ENCODE measurements at places on chromosomes 6 and 20. TPM values are rescaled to one million over a fixed set of nuclear protein-coding genes. Genes with fewer than 3 reads are reported as not detected.

LTB gene
- total RNA-seq: 1.6 TPM

LGSN gene
- not detected for total RNA-seq

DNA sequence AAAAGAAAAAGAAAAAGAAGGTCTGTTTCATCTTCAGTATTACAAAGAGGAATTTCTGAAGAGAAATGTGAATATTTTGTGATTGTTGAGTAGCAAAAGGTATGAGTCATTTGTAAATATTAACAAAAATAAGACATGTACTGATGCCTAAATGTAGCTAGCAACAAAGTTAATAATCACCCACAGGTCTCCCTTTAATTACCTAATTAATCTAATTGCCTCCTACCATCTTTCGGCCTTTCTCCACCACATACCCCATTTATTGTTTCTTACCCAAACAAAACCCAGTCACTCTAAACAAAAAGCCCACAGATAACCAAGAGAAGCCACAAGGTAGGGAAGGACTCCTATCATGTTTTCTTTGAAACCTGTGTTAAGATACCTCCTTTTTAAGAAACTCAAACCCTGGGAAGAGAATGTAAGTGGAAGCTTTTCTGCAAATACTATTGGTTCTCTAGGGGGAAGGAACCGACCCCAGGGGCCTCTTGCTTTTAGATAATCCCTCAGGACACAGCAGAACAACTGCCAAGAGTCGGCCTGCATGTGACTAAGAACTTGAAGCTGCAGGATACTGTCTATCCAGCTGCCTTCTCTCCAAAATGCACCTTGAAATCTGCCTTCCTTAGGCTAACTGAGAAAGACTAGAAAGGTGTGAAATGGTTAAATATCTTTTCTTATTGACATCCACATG lies 16.1 kb upstream of the STK38 start:
- DNase-seq: no peak

DNA sequence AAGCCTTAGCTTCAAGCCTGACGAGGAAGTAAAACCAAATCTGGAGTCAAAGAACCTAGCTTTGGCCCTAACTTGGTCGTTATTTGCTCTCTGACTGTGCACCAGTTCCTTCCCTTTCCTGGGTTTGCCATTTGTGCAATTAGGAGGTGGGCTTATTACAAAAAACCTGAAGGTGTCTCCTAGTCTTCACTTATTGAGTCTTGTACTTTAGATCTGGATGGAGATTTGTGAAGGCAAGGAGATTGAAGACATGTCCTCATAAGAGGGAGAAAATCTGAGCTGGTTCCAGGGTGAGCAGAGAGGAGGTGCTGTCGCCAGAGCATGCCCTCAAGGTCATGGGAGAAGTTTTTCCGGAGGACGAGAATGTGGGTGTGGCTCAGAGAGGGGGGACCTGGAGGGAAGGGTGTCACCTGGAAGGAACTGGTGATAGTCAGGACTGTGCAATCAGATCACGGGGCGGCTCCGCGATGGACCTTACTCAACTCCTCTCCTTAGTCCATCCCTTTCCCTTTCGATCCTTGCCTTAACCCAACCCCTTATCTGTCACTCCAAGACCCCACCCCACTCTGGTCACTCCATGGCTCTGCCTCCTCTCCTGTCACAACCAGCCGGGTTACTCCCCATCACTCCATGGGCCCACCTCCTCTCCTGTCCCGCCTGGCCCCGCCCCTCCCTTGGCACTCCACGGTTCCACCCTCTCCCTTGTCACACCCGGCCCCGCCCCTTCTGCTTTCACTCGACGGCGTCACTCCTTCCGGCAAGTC lies 588 bp upstream of the ACSS2 start:
- no peak for DNase-seq

GJA10 gene
- total RNA-seq: not detected

SLC44A4 gene
- total RNA-seq: 0.10 TPM
